HS-27A (cell line): ENCODE measurements at places on chromosomes 16 and 17.

- no peak for DNase-seq
Observed at GRCh38 chr16:27800817-27801216, 250.9 kb downstream of the KATNIP start.

DNA sequence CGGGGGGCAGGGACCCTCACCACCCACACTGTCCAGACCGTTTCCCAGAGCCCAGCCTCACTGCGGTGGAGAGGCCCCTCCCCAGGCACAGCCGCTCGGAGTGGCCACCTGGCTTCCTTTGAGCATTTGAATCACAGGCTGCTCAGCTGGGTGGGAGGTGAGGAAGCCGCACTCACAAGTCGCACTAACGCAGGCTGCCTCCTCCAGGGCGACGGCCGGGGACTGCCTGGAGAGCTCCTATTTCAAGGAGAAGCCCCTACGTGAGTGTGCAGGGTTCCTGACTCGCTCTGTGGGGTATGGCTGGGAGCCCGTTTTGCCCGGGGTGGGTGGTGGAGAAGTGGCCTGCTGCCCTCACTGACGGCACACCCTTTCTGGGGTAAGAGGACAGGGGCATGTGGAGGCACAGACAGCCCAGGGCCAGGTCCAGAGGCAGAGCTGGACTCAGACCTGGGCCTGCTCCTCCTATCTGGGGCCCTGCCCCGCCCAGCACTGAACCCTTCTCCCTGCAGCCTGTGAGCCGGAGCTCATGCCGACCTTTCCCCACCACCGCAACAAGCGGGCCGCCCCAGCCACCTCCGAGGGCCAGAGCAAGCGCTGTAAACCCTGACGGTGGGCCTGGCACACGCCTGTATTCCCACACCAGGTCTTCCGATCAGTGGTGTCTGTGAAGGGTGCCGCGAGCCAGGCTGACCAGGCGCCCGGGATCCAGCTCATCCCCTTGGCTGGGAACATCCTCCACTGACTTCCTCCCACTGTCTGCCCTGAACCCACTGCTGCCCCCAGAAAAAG is 6.2 kb downstream of the SPATA2L start:
- DNase-seq = no peak

GRCh38 chr16:51163366-51163765 is 12.3 kb upstream of the SALL1 start:
- DNase-seq = no peak

DNA sequence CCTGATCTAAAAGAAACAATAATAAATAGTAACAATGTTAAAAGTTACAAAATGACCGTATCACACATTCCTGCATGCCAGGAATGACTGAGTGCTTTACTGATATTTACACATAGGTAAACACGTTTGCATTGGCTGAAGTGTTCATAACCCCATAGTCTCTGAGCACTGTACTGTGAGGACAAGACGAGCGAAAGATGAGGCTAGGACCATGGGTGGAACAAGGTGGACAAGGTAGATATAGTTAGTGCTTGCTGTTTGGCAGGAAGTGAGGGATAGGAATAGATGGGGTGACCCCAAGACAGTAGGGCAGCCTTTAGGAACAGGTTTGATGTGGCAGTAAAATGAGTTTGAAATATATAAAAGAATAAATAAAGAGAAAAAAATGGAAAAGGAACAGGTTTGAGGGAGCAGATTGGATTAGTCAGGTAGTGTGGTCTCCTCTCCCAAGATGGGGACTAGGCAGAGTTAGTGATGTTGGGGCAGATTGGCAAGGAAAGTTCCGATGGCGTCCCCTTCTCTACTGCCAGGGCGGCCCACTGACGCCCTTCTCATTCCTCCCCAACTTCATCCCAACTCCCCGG is 452 bp upstream of the E2F4 start:
- DNase-seq = no peak

DNA sequence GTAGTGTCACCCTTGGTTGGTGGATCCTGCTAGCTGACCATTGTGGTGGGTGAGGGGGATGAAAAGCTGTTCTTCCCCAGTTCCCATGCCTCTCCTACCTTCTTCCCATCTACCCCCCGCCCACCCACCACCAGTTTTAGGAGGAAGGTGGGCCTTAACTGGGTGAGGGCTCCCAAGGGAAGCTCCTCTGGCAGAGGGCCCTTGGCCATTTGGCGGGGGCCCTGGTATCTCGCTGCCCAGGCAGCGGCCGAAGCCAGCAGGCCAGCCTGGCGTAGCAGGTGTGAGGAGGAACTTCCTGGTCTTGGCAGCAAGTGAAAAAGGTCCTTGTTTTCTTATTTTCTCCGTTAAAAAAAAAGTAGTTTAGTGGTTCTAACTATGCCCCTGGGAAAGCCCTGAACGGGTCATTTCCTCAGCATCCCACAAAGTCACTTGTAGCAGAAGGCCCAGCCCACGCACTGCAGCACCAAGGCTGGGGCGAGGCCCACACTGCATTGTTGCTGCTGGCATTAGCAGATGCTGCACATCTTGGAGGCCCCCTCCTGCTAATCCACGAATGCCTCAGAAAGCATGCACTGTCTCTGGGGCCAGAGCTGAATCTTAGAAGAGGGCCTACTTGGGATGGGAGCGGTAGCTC is 72.5 kb downstream of the MPRIP start:
- DNase-seq = no peak

DNA sequence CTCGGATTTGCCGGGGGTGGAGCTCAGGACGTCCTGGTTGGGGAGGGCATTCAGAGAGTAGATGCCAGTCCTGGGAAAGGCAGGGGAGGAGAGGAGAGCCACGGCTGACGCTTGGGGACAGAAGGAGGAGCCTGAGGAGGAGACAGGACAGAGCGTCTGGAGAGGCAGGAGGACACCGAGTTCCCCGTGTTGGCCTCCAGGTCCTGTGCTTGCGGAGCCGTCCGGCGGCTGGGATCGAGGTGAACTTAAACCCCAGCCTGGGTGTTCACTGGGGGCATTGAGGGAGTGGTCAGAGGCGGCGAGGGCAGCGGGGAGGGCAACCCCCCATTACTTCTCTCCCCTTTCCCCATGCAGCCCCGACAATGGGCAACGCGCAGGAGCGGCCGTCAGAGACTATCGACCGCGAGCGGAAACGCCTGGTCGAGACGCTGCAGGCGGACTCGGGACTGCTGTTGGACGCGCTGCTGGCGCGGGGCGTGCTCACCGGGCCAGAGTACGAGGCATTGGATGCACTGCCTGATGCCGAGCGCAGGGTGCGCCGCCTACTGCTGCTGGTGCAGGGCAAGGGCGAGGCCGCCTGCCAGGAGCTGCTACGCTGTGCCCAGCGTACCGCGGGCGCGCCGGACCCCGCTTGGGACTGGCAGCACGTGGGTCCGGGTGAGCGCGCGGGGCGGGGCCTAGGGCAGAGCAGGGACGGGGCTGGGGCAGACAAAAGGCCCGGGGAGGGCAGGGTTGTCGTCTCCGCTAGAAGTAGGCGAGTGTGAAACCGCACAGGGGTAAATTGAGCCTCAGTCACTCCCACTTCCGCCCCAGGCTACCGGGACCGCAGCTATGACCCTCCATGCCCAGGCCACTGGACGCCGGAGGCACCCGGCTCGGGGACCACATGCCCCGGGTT is 3.7 kb downstream of the NOL3 start:
- DNase-seq = no peak

DNA sequence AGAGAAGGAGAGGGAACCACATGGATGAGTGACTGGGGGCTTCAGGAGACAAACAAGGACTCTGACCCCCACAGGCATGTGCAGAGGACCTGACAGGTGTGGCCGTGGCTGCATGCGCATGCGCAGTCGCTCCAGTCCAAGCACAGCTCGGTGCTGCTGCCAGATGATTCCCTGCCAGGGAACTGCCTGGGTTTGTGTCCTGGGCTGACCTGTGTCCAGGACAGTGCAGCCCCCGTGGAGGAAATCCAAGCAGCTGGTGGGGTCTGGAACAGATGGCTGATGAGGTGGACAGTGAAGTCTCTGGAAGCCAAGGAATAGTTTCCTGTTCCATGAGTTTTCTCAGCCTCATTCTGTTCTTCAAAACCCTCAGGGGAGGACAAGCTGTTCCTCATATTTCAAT is 27.3 kb downstream of the LASP1 start:
- no peak for DNase-seq

GRCh38 chr17:28449859-28450258 is 23.6 kb upstream of the SLC13A2 start:
- DNase-seq = no peak

DNA sequence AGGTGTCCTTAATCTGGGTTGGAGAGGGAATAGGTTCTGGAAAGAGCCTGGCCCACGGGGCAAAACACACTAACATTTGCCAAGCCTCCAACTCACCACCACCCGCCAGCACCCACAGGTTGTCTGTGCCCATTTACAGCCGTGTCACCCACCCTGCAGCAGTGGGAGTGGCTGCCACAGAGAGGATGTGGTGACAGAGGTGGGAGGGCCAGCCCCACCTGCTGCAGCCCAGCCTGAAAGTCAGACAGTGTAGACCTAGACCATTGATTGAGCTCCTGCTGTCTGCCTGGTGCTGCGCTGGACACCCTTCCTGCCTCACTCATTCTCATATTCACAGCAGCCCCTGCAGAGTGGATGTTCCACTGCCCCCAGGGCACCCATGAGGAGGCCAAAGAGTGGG is 44.7 kb downstream of the IL21R start:
- no peak for DNase-seq

- no peak for DNase-seq
Observed at GRCh38 chr16:70457446-70458166, 3.2 kb downstream of the FCSK start.

- no peak for DNase-seq
Observed at GRCh38 chr17:61442878-61443474, 9.2 kb upstream of the TBX4 start.

DNA sequence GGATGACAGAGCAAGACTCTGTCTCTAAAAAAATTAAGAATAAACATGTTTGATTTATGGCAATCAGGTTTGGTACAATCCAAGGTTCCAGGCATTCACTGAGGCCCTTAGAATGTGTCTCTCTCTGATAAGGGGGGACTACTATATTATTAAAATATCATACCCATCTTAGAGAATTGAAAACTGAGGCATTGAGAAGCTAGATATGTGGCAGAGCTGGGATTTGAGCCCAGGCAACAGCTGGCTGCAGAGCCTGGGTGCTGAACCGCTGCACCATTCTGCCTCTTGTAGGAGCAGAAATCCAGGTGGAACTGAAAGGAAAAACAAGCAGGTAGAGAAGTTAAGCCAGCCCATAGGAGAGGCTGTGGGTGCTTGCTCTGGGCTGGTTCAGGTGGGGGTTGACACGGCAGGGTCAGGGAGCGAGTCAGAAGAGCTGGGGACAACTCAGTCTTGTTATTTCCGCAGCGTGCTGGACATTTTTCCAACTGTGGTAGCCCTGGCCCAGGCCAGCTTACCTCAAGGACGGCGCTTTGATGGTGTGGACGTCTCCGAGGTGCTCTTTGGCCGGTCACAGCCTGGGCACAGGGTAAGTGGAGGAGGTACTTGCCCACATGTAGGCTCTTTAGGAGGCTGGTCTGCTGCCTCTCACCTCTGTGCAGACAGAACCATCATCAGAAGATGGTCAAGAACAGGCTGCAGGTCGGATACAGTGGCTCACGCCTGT is 62.5 kb downstream of the WIPI1 start:
- no peak for DNase-seq

DNA sequence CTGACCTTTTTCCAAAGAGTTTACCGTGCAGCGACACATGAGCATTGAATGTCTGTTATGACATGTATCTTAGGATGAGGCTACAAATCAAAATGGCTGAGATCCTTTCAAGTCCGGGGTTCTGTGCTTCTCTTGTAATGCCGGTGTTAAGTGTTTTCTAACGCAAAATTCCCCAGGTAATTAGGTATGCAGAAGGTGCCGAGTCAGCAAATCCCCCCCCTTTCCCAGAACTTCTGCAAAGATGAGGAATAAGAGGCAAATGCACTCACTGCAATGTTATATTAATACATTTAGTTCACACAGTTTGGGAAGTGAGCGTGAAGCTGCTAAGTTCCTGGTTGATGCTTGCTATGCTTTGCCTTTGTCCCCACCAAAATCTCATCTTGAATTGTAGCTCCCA is 36.3 kb upstream of the MLYCD start:
- no peak for DNase-seq

- no peak for DNase-seq
Observed at GRCh38 chr16:2710021-2710710, 9.9 kb downstream of the PRSS27 start.

DNA sequence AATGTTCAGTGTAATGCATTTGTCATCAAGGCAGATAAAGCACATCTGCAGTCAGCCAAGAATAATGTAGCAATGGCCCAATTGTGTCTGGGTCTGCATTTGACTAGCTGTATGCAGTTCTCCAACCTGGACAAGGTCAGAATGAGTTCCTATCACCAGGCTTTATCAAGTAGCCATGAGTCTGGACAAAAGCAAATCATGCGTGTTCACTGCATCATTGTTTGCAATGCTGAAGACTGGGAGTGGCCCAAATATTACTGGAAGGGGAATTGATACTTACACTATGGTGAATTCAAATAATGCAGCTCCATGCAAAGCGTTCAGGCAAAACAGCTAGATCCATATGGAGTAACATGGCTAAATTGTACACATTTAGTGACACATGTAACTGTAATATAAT is 250.9 kb downstream of the TOX3 start:
- no peak for DNase-seq
